ENCODE measurements at places on chromosomes 12 and 14. TPM values are rescaled to one million over a fixed set of nuclear protein-coding genes. Genes with fewer than 3 reads are reported as not detected.

ENDOU gene
- total RNA-seq = 0.44 TPM

SLC17A8 gene
- total RNA-seq = 0.49 TPM

EID3 gene
- total RNA-seq = 9.9 TPM

SLC2A14 gene
- not detected for total RNA-seq

Measured in upper lobe of left lung (tissue), 6 donors.